Suprapubic skin (tissue), 4 donors: ENCODE measurements at places on chromosomes 6 and 20. TPM values are rescaled to one million over a fixed set of nuclear protein-coding genes. Genes with fewer than 3 reads are reported as not detected.

Gene COL11A2
- 0.57 TPM for total RNA-seq

Gene PRKN
- total RNA-seq = 8.5 TPM

Gene TINAG
- total RNA-seq = not detected

Gene CCDC170
- total RNA-seq = 0.29 TPM

Gene MLIP
- total RNA-seq = 3.1 TPM

Gene NKAPL
- 0.78 TPM for total RNA-seq

Gene TCP11
- total RNA-seq = not detected

Gene ENPP4
- 11.0 TPM for total RNA-seq

Gene SLC12A5
- total RNA-seq = not detected
